ENCODE measurements at places on chromosomes 16 and 17. TPM values are rescaled to one million over a fixed set of nuclear protein-coding genes. Genes with fewer than 3 reads are reported as not detected.
A peak's percentile ranks its signal among the peaks of the same experiment; 100 is the strongest.

DNA sequence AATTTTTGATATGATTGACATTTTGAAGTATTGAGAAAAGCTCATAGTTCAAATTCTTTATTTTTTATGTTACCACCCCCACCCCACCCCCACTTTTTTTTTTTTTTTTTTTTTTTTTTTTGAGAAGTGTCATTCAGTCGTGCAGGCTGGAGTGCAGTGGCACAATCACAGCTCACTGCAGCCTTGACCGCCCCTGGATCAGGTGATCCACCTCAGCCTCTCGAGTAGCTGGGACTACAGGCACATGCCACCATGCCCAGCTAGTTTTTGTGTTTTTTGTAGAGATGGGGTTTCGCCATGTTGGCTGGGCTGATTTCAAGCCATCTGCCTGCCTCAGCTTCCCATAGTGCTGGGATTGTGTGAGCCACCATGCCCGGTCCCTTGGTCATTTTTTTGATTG is 7.4 kb downstream of the TAF15 start:
- no peak for DNase-seq

DNA sequence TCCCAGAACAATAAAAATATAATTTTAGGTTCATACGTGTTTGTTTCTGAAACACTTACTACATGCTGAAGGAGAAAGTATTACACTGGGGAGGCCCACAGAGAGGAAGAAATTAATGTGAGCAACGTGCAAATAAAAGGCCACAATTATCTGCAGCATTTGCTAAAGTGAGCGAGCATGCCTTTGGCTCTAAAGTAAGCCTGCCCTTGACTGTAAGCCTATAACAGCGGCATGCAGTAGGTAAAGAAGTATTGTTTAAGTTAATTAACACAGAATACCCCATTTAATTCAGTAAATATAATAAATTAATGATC is 13.2 kb upstream of the COTL1 start:
- no peak for DNase-seq

DNA sequence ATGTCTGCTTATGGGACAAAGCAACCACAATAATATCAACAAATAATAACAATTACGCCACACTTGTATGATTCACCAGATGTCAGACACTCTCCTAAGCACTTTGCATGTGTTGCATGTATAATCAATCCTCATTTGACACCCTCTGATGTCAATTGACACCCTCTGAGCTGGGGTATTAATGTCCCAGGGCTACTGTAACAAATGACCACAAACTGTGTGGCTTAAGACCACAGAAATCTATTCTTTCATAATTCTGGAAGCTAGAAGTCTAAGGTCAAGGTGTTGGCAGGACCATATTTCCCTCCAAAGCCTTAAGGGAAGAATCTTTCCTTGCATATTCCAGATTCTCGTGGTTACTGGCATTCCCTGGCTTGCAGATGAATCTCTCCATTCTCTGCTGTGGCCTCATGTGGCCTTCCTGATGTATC is 112.7 kb downstream of the NPIPB5 start:
- DNase-seq = no peak

The CBFA2T3 gene
- total RNA-seq = not detected

The MAPT gene
- total RNA-seq = not detected

DNA sequence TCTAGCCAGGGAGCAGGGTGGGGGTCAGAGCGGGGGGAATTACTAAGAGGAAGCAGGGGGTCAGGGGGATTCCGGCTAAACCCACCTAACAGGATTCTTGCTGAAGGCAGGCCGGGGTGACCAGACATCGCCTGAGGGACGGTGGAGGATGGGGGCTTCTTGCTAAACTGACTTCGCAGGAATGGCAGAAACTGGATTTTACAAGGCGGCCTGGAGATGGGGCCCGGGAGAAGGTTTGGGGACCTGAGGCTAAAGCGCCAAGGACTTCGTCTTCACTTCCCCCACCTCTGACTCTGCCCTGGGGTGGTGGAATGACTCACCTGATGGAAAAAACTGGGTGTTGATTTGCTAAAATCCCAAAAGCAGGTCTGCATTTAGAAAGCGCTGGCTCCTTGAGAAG is 23.5 kb downstream of the LGALS3BP start:
- no peak for DNase-seq

GRCh38 chr17:259341-259976 is 78.0 kb upstream of the DOC2B start:
- DNase-seq = peak; percentile 17

GRCh38 chr16:70646260-70647241 is at the start of gene IL34:
TSS of gene IL34 (plus strand) at chr16:70646559. CDS start at chr16:70646948, 389 bp downstream.
- DNase-seq = no peak

GRCh38 chr16:1812732-1813163 is 13.9 kb downstream of the HAGH start:
- DNase-seq = no peak

The DNAAF8 gene
- total RNA-seq = 0.38 TPM

DNA sequence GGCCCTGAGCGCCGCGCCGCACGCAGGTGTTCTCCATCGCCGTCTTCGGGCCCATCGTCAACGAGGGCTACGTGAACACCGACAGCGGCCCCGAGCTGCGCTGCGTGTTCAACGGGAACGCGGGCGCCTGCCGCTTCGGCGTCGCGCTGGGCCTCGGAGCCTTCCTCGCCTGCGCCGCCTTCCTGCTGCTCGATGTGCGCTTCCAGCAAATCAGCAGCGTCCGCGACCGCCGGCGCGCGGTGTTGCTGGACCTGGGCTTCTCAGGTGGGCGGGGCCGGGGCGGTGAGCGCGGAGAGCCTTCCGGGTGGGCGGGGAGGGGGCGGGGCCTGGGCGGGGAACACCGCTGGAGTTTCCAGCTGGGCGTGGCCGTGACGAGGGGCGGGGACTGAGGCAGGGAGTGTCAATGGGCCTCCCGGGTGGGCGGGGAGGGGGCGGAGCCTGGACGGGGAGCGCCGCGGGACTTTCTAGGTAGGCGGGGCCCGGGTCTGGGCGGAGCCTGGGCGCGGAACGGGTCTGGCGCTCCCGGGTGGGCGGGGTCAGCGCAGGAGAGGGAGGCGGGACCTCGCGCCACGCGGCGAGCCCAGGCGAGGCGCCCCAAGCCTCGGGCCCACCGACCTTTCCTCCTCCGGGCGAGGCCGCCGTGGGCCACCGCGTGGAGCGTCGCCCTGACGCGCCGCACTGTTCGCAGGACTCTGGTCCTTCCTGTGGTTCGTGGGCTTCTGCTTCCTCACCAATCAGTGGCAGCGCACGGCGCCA is 2.4 kb downstream of the SYNGR3 start:
- peak; percentile 93 for DNase-seq

DNA sequence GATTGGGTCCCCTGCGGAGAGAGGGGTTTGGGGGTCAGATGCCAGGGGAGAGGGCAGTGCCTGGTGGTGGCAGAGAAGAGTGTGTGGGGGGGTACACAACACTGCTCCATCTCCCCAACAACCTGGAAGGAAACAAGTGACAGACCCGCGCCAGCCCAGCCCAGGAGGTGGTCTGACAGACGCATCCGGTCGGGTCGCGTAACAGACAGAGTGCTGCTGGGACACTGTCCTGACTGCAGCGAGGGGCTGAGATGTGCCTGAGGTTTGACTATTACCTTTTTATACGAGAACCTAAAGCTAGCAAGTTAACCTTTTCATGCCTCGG is 16.2 kb downstream of the UNC13D start:
- no peak for DNase-seq

The AIPL1 gene
- not detected for total RNA-seq

DNA sequence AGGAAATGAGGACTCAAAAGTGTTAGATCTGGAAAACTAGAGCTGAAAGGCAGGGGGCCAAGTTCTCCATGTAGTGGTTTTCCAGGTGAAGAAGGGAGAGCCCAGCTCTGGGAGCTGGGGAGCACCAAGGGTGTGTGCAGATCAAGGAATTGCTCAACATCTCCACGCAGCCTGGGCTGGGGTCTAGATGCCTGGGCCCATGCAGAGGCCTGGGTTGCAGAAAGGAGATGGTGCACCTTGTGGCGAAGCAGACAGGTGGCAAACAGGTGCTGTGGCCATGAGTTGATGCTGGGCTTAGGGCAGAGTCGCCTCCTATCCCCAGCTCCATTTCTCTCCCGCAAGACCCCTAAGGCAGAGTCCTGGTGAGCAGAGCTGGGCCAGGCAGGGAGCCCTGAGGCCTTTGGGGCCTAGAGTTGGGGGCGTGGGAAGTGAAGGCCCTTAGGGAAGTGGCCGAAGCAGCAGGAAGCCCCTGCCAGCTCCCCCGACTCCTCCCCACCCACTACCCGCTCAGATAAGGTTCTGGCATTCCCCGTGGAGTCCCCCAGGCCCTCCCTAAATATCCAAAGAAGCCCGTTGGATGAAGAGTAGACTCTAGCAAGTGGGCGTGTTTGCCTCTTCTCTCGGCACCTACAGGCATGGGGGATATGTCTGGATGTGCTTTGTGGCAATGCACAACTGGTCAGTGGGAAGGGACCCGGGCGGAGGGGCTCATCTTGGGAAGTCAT is 777 bp downstream of the FOXN1 start:
- no peak for DNase-seq

- DNase-seq = no peak
These were observed 211.8 kb downstream of the ZNF423 start for GRCh38 chr16:49644145-49644463.

- no peak for DNase-seq
These were observed 11.1 kb downstream of the TNS4 start for GRCh38 chr17:40490289-40490853.

DNA sequence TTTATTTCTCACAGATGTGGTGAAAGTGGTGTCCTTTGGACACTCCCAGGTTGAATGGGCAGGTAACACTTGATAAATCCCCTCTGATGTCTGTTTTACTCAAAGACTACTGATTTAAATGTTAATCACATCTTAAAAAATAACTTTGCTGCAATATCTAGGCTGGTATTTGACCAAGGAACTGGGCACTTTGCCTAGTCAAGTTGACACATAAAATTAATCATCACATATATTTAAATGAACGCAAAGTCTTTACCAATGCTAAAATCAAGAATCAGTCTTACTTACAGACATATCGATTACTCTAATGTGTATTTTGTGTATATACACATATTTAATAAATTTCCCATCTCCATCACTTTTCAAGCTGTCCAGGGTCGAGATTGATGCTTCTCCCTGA is 7.0 kb downstream of the MT2A start:
- DNase-seq = no peak

The CD300H gene
- not detected for total RNA-seq

The STH gene
- total RNA-seq = not detected

DNA sequence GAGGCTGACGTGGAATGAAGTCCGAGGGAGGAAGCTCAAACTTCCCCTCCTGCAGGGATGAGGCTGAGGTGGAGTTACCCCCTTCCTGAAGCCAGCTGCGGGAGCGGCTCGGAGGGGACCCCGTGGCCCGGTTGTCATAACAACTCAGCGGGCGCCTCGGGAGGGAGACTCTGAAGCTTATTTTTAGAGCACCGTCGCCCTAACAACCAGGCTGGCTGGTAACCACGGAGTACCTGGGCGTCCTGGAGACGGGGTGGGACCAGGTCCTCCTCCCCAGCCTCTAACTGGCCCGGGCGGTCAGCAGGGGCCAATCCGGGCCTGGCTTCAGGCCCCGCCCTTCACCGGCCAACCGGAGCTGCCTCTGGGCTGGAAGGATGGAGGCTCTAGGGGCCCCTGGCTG is 27.7 kb downstream of the NECAB2 start:
- no peak for DNase-seq

GRCh38 chr17:81641825-81642489 is 5.0 kb downstream of the TSPAN10 start:
- DNase-seq = peak; percentile 35

DNA sequence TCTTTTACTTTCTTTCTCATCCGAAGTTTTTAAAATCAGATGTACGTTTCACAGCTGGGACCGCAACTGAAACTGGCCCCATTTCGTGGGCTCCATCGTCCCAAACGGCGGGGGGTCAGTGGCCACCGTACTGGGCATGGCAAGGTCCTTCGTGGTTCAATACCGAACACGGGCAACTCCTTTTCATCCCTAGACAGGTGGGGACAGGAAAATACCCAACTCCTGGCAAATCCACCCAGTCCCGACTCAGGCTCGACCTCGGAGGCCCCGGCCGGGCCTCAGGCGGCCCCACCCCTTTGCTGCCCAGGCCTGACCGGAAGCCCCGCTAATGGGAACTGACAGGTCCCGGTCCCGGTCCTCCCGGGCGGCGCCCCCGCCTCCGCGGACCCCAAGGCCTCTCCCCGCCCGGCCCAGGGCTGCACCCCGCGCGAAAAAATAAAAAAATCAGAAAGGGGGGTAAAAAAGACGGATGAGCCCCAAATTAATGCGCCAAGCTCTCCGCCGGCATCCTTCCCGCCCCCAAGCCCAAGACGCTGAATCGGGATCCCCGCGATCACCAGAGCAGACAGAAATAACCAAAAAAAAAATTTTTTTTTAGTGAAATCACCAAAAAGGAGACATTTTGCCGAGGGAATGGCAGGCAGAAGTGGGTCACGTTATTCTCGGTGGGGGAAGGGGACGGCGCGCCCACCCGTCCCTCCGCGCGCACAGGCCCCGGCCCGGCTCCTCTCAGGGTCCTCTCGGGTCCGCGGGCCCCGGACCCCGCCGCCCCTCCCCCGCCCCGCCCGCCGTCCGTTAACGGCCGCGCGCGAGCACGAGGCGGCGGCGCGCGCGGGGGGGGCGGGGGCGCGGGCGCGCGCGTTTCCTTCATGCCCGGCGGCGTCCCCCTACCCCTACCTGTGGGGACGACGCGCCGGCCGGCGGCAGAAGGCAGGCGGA is 562 bp downstream of the ZC3H7A start:
- peak; percentile 69 for DNase-seq

The TBX2 gene
- 6.4 TPM for total RNA-seq
